ENCODE measurements at places on chromosomes 12 and 14.

DNA sequence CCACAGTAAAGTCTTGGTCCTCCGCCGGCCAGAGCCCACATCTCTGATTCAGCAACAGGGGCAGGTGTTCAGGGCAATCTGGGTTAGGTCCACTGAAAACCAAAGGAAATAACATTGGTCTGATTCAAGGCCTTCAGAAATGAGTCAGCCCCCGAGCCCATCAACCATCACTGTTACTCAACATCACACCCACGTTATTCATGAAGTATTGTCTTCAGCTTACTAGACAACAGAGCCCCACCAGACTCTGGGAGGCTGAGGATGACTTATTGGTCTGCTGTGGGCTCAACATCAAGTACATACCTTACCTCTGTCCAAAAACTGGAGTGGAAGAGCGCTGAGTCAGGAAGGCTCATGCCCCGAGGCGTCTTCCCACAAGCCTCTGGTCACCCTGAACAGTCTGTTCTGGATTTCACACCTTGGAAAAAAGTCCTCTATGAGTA, 97.5 kb downstream of the ZFP36L1 start:
- peak; percentile 99 for DNase-seq

DNA sequence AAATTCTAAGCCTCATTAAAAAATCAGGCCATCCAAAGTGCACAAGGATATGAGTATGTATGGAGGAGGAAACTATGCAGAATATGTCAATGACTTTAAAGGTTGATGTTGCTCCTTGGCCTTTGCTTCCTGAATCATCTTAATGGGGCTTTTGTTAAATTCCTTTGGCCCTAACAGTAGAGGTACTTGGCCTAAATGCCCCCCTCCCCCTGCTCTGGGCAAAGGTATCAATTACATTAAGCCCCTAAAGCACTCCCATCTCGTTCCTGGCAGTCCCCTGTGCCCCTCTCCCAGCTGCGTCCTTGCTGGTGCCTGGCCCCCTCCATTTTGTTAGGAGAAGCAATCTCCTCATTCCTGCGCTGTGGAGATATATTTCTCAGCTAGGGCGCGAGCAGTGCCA, 4.8 kb downstream of the COPZ1 start:
- no peak for DNase-seq

DNA sequence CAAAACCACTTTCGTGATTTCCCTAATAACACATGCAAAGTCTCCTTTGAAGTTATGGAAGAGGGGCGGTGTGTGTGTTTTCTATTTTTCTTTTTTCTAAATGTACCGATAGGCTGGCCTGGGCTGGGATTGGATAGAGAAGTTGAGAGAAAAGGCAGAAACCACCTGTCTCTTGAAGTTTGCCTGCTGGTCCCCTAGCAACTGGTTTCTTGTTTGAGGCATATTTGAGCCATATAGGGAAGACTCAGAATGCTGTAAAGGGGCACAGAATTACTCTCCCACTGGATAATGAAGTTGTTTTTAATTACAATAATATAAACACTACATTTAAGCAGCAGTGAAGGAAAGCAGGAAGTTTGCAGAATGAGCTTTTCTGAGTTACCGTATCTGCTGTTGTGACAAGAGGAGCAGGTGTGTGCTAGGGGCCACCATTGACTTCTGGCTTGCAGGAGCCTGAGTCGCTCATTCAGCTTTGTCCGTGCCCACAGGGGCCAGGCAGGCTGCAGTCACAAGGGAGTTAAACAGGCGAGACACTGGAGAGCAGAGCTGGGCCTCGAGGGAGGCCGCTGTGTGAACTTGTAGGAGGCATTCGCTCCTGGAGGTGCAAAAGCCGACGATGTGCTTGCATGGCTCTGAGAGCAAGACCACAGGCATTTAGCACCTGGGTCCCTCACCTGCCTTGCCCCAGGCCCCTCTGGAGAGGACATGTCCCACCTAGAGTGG, 173.8 kb upstream of the RGS6 start:
- DNase-seq, result no peak

DNA sequence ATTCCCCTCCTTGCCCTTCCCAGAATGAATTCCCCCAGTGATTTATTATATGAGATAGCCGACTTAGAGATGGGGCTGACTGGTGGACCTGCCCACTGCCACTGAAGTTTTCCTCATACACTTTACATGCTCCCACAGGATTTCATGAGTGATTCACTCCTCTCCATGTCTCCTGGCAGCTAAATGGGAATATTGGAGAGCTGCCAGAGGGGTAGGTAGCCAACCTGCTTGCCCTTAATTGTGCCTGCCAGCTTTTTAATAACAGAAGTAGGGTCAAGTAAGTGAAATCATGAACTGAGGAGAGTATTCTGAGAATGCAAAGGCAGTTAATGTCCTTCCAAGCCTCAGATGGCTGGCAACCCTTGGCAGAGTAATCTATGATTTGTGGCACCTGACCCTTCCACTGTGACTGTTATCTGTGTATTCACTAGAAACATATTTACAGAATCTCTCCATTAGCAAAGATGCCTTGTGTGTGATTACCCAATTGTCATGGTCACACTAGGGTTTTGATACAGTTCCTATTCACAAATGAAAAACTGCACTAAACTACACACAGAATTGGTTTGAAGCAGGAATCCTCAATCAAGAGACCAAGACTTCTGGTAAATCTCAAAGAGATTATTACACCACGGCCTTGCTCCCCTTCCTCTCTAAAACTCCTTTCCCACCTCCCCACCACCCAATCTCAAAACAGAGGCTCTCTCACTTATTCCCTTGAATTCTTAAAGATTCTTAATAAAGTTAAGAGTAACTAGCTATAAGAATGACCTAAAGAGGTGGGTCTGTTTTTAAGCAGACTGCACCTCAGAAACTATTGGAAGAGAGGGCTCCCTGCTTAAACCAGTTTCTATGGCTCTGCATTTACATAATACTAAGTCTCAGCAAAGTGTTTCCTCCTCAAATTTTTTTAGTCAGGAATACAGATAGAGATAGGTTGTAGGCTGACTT, 17.2 kb downstream of the NKX2-1 start:
- no peak for DNase-seq

GRCh38 chr14:57831981-57832380, 33.9 kb downstream of the SLC35F4 start:
- no peak for DNase-seq

DNA sequence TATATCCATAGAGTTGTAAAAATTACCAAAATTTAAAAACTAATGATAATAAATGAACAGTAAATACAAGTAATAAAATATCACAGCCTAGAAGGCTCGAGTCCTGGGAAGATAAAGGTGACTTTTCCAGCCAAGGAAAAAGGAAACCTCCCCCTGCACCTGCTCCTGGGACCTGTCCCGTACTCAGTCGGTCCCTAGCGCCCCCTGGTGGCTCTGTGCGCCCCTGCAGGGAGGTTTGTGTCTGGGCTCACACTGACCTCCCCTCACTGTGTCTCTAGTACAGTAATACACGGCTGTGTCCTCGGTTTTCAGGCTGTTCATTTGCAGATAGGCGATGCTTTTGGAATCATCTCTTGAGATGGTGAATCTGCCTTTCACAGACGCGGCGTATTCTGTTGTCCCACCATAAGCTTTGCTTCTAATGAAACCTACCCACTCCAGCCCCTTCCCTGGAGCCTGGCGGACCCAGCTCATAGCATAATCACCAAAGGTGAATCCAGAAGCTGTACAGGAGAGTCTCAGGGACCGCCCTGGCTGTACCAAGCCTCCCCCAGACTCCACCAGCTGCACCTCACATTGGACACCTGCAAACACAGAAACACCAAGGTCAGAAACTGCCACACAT, 1030.4 kb downstream of the TMEM121 start:
- DNase-seq, result no peak

- DNase-seq, result no peak
These were observed 277.4 kb downstream of the FOXN3 start for GRCh38 chr14:89139404-89140247.

DNA sequence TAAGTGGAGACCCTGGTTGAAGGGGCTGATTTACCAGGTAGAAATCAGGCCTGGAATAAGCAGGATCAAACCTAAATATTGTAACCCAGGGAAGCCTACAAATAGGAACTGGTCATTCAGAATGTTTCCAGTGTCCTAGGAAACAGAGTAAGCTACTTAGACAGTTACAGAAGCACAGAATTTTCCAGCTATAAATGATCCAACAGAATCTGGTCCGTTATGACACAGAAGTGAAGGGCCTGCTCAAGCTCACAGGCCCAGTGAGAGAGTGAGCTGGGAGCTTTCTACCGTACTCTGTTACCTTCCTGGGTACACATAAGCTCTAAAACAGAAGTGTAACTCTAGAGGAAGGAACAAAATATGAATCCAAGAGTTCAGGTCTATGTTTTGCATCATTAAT, 119.1 kb downstream of the TTC7B start:
- DNase-seq, result no peak

- no peak for DNase-seq
These were observed 2.0 kb upstream of the CLEC6A start for GRCh38 chr12:8453796-8454195.

GRCh38 chr12:52023182-52023975, 16.6 kb downstream of the TAMALIN start:
- DNase-seq, result peak; percentile 57
